ENCODE measurements at places on chromosomes 1 and 21. TPM values are rescaled to one million over a fixed set of nuclear protein-coding genes. Genes with fewer than 3 reads are reported as not detected.

The TAF1A gene
- 19.3 TPM for total RNA-seq

The LRRC39 gene
- 0.85 TPM for total RNA-seq

The SPRR1A gene
- not detected for total RNA-seq

The SPATA46 gene
- total RNA-seq: not detected

The A3GALT2 gene
- not detected for total RNA-seq

The RNF19B gene
- 25.4 TPM for total RNA-seq

The PDPN gene
- not detected for total RNA-seq

- DNase-seq: no peak
These were observed 64.3 kb upstream of the ZC3H12A start for GRCh38 chr1:37410105-37410504.

DNA sequence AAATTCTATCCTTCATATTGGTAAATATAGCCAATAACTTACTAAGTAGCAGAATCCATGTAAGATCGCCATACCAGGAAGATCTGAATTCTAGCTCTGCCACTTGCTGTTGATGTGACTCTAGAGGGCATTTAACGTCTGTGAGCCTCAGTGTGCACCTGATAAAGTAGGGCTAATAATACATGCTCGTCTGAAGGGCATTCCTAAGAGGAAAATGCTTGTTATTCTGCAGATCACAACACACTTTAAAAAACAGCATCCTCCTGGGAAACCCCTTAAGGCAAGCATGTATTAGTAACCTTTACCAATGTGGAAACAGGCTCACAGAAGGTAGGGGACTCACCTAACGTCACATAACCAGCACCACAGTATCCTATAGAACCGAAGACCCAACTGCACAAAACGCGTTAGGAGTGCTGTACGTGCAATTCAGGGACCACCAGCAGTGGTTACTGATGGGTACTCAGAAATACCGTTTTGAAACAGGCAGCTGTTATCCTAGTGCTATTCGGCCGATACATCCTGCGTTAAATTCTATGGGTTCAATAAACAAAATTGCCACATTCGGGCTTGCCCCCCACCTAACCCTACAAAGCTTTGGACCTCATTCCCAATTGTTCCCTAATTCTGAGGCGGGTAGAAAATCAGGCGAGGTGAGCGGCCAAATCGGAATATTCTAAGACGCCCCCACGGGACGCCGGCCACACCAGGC, 758 bp downstream of the DEPDC1 start:
- DNase-seq: peak; percentile 40

- no peak for DNase-seq
These were observed 20.1 kb downstream of the TUT4 start for GRCh38 chr1:52532731-52533327.

DNA sequence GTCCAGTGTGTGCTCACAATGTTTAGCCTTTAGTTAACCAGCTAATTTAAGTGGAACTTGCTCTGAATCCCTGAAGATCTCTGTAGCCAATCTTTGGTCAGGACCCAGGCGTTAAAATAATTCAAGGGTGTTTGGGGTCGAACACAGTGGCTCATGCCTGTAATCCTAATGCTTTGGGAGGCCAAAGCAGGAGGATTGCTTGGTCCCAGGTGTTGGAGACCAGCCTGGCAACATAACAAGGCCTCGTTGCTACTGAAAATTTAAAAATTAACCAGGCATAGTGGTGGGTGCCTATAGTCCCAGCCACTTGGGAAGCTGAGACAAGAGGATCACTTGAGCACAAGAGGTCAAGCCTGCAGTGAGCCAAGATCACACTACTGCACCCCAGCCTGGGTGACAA, 94.3 kb downstream of the ITSN1 start:
- no peak for DNase-seq

DNA sequence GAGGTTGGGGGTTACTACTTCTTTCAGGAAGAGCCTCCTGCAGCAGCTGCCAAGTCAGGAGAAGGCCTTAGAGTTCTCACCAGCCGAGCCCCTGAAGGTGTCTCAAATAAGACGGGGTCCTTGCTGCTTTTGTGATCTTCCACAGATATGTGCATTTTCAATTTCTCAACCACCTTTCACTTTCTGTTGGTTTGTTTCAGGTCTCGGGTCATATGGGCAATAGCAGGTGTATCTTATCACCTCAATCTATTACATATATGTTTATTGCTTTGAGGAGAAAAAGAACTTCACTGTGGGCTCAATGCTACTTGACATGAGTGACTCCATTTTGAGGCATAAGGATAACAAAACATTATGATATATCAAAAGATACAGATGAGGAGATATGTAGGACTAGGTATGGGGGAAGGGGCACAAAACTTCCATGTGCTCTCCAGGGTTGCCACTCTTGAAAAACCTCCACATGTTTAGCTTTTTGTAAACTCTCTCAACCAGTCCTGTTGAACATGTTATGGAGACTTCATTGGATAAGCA, 1171.4 kb upstream of the ADGRL2 start:
- DNase-seq: no peak

DNA sequence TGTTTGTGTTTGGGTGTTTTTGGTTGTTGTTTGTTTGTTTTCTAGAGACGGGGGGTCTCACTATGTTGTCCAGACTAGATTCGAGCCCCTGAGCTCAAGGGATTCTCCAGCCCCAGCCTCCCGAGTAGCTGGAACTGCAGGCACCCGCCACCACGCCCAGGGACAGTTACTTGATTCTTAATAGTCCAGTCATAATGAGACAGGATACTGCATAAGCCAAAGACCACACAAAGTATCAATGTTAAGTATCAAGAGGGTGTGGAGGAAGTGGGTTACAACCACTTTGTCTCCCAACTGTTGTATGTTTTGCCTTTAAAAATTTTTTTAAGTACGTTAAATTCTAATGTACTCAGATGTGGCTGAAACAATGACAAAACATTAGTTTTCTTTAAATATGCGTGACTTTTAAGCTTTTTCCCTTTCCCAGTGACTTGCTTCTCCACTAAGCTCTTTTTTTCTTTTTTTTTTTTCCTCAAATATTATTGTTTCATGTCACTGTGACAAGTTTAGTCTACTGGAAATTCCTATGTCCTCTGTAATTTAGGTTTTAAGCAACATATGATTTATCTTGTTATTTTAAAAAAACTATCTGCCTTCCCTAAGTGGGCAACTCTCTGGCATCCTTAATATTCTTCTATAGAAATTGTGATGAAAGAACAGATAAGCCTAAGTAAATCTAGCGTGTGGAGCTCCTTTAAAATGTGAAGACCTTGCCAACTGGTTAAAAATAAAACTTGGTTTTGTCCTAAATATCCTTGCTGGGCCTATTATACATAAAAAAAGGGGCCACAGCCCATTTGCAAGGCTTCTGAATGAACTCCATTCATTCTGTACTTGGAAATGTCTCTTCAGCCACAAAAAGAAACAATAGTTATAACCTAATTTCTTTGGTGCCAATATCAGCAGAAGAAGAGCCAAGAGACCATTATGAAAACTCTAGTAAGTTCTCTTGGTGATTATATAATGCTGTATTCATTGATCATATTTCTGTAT, 56.2 kb upstream of the DPH5 start:
- no peak for DNase-seq

DNA sequence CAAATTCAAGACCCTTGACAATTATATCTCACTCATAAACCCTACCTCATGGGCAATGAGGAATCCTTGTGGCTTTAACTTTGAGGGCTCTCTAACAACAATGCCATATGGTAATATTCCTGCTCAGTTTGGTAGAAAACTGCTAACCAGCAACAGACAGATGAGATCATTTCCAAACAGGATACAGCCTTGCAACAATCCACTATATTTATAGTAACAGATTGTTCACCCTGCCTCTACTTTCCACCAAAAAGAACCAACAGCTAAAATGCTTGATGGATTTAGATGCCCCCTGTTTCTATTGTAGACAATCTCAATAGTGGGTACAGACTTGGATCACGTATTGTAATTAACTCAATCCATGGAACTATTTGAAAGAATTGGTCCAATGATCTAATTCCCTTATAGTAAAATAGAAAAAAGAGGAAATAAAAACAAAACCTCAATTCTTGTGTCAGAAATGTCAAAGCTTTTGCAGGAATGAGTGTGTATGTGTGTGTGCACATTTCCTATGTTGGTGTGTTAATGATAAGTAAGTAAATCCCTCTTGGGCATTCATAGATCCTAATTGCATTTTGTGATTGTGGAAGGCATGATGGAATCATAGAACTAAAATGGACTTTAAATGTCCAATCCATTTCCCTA, 100.0 kb upstream of the EDEM3 start:
- no peak for DNase-seq

Measured in PC-9 (cell line).